ENCODE measurements at places on chromosomes 2 and 18.

- DNase-seq: no peak
Measured at GRCh38 chr2:6972067-6972710, 55.0 kb downstream of the RNF144A start.

GRCh38 chr2:109032229-109032820, 43.3 kb upstream of the EDAR start:
- DNase-seq: no peak

GRCh38 chr2:185921048-185921756, 182.6 kb downstream of the FSIP2 start:
- DNase-seq: no peak

DNA sequence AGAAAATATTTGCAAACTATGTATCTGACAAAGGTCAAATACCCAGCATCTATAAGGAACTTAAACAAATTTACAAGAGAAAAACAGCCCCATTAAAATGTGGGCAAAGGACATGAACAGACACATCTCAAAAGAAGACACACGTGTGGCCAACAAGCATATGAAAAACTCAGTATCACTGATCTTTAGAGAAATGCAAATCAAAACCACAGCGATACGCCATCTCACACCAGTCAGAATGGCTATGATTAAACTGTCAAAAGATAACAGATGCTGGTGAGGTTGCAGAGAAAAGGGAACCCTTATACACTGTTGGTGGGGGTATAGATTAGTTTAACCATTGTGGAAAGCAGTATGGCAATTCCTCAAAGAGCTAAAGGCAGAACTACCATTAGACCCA, 64.3 kb upstream of the RBMS1 start:
- DNase-seq: no peak

- DNase-seq: no peak
Measured at GRCh38 chr2:59389240-59389639, 1148.1 kb upstream of the FANCL start.

DNA sequence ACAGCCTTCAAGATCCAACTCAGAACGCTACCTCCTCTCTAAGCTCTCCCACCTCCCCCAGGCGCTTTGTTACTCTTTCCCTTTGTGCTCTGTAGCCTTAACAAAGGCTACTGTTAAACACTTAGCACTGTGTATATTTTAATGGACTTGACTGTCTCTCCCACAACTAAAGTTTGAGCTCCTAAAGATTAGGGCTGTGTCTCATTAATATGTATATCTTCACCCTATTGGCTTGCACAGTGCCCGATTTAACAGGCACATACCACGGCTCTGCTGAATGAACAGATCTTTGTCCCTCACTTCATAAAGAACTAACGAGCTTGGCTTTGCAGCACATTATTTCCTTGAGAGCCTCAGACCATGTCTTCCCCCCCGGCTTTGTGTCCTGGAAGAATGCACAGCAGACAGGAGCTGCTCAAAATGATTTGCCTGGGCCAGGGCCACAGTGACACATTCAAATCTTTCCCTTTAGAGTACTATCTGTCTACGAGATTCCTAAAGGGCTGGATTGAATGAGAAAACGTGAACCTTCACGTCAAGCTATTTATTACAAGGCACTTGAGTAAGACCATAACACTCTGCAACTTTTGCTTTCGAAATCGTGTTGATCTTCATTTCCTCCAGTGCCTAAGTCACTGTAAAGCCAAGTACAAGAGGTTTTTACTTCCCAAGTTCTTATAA, 22.1 kb downstream of the ABHD3 start:
- DNase-seq: no peak

- no peak for DNase-seq
Measured at GRCh38 chr2:37600735-37601134, 70.7 kb downstream of the CDC42EP3 start.

GRCh38 chr18:53754154-53754553, 470.3 kb downstream of the MBD2 start:
- DNase-seq: no peak

GRCh38 chr2:12819103-12819475, 102.4 kb downstream of the TRIB2 start:
- no peak for DNase-seq

- no peak for DNase-seq
Measured at GRCh38 chr2:158142165-158142564, 40.5 kb downstream of the UPP2 start.

- no peak for DNase-seq
Measured at GRCh38 chr18:48844271-48844670, 106.5 kb downstream of the SMAD7 start.

DNA sequence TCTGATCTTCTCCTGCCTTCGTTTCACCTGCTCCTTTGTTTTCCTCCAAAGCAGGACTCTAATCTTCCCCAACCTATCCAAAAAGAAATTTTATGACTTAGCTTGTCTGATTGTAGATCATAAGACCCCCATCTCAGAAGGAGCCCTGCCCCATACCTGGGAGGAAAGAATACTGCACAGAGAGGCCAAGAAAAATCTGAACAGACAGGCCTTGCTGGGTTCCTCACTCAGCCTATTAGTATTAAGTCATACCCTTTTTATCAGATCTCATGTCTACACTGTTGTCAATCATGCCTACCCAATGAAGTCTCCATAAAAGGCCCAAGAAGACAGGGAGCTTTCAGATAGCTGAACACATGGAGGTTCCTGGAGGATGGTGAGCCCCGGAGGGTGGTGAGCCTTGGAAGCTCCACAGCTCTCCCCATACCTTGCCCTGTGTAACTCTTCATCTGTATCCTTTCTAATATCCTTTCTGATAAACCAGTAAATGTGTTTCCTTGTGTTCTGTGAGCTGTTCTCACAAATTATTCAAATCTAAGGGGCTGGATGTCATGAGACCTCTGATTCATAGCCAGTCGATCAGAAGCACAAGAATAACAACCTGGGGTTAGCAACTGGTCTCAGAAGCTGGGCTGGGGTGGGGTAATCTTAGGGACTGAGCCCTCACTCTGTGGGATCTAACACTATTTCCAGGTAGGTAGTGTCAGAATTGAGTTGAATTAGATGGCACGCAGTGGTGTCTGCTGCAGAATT, 108.8 kb downstream of the SPOPL start:
- no peak for DNase-seq

DNA sequence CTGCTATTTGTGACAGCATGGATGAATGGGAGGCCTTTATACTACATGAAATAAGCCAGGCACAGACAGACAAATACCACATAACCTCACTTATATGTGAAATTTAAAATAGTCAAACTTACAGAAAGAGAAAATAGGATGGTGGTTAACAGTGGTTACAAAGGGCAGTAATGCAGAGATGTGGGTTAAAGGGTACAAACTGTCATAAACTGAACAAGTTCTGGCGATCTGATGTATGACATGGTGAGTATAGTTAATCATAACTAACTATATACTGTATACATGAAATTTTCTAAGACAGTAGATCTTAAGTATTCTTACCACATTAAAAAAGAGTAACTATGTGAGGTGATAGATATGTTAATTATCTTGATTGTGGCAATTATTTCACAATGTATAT, 558.1 kb upstream of the ZNF804A start:
- no peak for DNase-seq

- no peak for DNase-seq
Measured at GRCh38 chr2:231068525-231069222, 12.0 kb downstream of the PSMD1 start.

DNA sequence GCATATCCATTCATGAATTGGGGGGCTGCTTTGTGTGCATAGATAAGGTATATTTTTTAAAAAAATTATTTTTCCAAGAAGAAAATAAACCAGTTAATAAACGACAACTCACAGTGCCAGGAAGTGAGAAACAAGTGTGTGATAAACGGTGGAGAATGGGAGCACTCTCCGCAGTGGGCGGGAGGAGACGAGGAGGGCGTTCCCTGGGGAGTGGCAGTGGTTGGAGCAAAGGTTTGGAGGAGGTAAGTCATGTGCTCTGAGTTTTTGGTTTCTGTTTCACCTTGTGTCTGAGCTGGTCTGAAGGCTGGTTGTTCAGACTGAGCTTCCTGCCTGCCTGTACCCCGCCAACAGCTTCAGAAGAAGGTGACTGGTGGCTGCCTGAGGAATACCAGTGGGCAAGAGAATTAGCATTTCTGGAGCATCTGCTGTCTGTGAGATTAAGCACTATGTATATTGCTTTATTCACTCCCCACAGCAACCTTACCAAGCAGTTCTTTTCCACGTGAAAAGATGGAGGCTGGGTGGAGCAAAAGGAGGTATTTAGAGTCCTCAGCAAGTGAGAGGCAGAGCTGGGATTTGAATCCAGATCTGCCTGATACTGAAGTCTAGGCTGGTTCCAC, 27.0 kb upstream of the CASP8 start:
- no peak for DNase-seq

DNA sequence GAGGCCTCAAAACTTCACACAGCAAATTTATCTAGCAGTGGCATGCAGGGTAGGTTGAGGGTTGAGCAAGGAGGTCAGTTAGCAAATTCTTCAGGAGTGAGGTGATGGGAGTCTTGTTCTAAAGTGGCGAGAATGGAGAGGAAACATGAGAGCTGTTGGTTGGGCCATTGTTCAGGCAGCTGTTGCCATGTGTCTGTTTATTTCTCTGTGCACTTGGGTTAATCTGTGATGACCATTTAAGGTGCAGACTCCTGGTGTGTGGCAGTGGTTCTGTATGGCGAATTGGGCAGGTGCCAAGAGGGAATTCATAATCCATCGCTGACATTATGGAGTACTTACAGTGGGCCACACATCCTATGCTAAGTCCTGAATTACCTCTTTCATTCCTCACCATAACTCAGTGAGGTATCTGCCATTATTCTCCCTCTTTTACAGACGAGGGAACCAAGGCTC, 30.4 kb downstream of the TMEM178A start:
- no peak for DNase-seq

DNA sequence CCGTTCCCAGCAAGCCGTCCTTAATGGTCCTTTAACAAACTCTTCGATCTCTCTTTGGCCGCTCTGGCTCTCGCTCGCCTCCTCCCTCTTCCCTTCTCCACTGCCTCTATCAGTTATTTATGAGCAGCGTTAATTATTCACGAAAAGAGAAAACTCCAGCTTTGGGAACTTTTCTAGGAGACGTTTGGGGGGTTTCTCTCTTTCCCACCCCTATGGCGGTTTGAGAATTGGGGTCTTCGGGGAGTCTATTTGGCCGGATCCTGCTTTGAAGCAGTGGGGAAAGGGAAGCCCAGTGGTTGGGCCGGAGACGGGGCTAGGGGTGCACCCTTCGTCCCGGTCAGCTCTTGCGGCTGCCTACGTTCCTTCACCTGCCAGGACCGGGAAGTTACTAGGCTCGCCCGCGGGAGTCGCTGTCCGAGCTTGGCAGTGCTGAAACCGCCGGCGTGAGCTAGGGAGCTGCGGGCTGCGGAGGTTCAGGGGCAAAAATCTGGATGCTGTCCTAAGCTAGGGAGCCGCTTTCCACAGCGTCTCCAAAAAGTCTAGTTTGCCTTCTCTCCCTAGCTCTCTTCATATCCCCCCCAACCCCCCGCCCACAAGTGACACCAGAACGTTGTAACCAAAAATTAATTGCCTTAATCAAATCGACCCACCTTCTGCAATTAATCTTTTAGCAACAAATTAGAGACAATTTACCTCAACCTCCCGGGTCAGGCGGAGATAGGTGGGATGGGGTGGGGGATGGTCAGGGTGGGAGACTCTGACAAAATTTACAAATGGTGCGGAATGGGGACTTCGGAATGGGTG, 8.9 kb upstream of the SKOR2 start:
- peak; percentile 81 for DNase-seq

DNA sequence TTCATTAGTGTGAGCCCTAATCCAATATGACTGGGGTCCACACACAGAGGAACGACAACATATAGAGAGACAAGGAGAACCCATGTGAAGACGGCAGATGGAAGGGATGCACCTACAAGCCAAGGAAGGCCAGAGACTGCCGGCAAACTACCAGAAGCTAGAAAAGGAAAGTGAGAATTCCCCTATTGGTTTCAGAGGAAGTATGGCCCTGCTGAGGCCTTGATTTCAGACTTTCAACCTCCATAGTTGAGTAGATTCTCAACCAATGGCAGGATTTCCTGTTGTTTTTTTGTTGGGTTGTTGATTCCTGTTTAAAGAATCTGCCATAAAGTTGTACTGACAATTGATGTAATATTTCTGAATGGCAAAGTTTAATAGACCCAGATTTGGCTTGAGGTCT, 241.5 kb downstream of the SATB2 start:
- no peak for DNase-seq

- DNase-seq: no peak
Measured at GRCh38 chr2:193929131-193929530, 1727.9 kb upstream of the SLC39A10 start.

DNA sequence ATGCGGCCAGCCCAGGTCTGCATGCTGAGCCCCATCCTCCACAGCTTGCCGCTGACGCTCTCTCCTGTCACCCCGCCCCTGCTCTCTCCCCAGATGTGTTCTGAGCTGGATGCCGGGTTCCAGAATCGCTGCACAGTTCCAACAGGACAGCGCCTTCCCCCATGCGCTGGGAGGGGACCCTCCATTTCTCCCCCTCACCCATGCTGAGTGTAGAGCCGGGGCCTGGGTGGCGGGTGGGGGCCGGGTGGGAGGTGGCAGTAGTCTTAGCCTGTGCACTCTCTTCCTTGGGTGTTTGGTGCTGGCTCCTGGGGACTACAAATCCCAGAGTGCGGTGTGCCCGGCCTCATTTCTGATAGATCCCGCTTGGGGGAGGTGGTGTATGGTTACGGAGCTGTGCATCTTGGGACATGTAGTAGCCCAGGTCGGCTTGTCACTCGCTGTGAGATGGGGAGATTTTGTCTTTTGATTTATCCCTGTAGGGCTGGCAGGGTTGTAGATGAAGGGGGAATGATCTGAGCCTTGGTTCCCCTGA, 6.8 kb downstream of the DNAJB2 start:
- no peak for DNase-seq

GRCh38 chr2:57376985-57377384, 669.6 kb upstream of the VRK2 start:
- no peak for DNase-seq

GRCh38 chr2:67289271-67289670, 107.9 kb upstream of the ETAA1 start:
- no peak for DNase-seq

DNA sequence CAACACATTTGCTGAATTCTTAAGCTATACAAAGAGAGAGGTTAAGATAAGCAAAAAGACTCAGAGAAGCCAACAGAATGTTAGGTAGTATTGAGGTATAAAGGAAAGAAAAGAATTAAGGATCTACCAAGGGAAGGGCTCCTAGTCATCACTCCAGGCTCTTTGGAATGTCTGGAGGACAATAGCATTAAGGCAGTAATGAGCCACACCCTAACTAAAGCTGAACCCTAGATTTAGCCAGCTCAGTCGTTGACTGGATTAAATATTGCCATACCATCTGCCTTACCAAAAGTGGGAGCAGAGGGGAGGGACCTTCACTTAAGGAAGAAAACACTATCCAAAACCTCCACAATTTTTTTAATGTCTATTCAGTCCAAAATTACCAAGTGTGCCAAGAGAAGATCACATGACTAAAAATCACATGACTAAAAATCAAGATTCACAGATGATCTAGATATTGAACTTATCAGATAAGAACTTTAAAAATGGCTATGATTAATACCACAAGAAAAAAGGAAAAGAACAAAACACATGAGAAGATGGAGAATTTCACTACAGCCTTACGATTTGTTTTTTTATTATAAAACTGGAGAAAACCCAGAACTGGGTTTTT, 59.7 kb downstream of the EXOC6B start:
- no peak for DNase-seq

DNA sequence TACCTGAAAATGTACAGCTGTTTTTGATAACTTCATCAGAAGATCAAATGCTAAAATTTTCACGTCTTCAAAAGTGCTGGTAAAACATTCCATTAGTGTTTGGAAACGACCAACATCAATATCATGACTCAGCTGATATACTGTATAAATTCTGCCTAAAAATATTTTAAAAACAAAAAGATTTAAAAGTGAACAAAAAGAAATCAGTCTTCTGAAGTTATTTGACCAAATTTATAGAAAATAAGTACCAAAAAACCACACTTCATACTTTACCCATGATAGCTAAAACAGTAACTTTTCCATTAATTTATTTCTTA, 35.6 kb downstream of the THADA start:
- no peak for DNase-seq
